ENCODE measurements at places on chromosomes 7 and 10.
A peak's percentile ranks its signal among the peaks of the same experiment; 100 is the strongest.

DNA sequence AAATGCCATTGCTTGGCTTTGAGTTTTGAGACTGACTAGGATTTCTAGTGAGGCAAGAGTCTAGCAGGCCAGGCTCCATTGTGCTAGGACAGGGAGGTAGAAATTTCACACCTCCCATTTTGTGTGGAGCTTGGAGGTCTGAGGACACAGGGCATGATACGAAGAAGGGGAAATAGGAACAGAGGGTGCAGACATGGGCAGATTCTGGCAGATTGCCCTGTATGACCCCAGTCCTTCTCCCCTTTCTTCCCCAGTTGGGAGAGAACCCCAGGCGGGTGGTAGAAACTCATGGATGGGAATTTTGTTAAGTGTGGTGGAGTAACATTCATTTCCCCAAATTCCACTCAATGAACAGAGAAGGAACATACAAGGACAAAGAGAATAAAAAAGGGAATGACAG, 54.4 kb downstream of the RAMP3 start:
- no peak for DNase-seq

DNA sequence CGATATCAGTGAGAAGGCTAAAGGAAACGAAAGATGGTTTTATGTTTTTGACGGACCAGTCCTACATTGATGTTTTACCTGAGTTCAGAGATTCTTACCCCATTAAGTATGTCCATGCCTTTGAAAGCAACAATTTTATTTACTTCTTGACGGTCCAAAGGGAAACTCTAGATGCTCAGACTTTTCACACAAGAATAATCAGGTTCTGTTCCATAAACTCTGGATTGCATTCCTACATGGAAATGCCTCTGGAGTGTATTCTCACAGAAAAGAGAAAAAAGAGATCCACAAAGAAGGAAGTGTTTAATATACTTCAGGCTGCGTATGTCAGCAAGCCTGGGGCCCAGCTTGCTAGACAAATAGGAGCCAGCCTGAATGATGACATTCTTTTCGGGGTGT, 27.7 kb downstream of the MET start:
- DNase-seq = no peak

GRCh38 chr7:141444961-141445360, 106.2 kb upstream of the AGK start:
- DNase-seq = no peak

- DNase-seq = no peak
These were observed 24.7 kb downstream of the IL2RA start for GRCh38 chr10:6037422-6037821.

GRCh38 chr7:120864141-120864900, 6.4 kb upstream of the TSPAN12 start:
- DNase-seq = no peak

DNA sequence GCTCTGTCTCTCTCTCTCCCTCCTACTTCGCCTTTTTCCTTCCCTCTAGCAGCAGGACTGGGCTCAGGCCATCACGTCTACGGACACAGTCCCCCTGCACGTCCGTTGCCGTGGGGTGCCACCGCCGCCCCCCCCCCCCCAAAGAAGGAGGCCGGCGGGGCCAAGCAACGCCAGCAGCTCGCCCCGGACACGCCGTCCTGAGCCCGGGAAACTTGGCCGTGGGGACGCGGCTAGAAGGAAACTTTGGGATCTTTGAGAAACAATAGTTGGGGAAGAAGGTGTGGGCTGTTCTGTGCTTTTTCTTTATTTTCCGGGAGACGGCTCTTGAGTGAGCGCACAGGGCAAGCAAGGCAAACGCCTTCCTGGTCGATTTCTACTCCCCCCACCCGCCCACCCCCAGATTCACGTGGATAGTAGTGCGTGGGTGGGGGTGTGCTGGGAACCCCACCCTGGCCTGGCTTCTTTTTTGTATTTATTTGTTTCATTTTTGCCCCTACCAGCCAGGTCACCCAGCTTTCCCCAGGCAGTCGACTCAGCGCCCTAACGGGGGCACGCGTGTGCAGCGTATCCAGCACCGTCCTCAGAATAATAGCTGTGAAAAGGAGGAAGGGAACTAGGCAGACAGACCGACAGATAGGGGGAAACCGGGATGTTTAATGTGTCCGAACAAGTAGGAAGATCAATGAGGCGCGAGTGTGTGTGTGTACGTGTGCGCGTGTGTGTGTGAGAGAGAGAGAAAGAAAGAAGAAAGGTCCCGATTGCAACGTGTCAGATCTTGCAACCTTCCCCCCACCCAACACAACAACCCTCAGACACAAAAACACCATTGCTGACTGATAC, 1.4 kb downstream of the MXI1 start:
- peak; percentile 64 for DNase-seq

DNA sequence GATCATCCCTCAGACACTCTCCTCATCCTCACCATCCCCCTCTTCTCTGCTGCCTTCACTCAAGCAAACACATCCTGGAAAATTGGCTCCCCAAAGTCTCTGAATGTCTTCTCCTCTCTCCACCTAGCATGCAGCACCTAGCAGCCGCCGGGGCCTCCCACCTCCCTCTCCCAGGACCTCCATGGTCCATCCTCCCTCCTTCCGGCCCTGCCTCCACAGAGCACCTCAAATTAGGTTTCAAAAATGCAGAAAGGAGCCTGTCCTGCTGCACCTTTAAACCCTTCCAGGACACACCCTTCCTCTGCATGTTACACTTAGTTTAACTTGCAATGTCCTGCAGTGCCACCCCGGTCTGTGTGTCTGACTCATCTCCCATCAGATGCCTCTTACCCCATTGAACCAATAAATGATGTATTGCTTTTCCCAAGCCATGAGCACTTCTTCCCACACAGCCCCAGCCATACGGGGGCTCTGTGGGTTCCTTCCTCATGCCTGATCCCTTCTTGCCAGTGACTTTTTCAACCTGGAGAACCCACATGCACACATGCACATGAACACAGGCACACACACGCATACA, 582.5 kb upstream of the MGMT start:
- no peak for DNase-seq

DNA sequence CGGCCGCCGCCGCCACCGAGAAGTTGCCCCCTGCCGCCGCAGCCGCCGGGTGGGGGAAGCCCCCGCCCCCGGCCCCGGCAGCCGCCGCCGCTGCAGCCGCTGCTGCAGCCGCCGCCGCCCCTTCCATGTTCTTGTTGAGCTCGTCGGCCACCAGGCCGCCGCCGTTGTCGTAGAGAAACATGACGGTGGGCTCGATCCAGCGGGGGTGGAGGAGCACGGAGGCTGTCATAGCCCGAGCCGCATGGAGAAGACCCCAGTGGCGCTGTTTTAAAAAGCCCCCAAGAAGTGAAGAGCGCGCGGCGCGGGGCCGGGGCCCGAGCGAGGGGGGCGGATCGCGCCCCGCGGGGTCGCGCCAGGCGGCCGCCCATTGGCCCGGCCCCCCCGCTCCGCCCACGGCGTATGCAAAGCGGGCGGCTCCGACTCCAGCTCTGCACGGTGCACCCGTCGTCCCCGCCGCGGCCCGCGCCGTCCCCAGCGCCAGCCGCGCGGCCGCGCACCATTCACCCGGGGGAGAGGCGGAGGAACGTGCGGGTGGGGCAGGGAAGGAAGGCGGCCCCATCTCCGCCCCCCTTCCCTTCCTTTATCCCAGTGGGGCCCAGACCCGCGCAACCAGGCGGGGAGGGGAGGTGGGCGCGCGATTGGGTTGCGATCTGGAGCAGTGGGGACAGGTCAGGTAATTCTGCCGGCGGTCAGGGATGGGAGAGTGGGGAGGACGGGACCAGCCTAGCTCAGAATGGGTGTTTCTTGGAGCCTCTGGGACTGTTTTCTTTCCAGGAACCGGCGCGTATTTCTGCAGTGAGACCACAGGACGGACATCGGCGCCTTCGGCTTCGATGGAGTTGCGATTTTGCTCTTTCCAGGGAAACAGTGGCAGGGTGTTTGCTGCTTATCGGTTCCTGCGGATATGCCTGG, at the start of gene HOXA13:
Gene HOXA13 (minus strand): TSS at position 243 of the 912 bp plus-strand sequence. CDS start 14 bp downstream, at position 229.
- DNase-seq = no peak

DNA sequence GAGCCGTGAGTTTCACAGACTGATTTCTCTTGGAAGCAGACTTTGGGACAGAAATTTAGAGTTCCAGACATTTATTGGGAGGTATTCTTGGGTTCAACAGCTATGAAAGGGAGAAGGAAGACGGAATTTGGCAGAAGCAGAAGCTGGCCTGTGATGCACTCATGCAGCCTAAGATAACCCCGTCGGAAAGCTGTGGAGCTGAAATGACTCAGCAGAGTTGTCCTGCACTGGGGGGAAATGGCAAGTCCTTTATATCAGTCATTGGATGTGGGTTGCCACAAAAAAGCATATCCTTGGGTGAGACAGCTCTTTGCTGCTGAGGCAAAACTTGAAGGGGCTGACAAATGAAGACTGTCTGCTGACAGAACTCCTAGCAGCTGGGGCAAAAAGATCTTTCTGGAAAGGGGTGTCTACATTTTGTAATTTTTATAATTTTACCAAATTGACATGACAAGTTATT, 11.5 kb upstream of the MICU1 start:
- DNase-seq = peak; percentile 51

DNA sequence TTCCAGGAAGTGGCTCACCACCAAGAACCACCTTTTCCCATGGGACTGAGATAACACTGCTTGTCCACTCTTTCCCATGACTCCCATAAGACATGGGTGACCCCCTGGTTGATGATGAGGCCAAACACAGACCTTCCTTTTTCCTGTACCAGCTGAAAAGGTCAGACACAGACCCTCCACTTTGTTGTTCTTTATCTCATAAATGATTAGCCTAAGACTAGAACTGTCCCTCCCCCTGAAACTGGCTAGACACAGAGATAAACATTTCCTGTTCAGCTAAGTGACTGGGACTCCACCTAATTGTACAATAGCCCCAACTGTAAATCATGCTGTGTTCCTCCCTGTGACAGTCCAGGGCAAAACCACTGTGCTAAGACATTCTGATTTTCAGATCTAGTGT, 8.2 kb upstream of the NRG3 start:
- no peak for DNase-seq

- DNase-seq = no peak
These were observed 84.8 kb upstream of the DIP2C start for GRCh38 chr10:774223-774622.

- DNase-seq = no peak
These were observed 1.5 kb downstream of the PCDH15 start for GRCh38 chr10:54799506-54799905.

DNA sequence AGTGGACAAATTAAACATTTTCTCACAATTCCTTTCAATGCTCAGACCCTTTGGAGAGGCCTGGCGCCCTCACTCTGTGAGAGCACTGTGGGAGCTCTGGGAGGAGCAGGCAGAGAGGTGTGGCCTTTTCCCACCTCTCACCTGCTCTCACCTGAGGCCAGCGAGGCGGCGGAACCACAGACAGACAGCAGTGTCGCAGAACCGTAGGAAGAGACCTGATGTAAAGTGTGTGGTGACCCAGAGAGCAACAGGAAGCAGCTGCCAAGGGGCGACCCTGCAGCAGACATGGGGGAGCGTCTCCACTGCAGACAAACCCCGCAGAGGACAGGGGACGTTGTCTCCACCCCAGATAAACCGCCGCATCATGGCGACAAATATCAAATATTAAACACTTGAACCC, 15.6 kb upstream of the PARP12 start:
- DNase-seq = no peak

DNA sequence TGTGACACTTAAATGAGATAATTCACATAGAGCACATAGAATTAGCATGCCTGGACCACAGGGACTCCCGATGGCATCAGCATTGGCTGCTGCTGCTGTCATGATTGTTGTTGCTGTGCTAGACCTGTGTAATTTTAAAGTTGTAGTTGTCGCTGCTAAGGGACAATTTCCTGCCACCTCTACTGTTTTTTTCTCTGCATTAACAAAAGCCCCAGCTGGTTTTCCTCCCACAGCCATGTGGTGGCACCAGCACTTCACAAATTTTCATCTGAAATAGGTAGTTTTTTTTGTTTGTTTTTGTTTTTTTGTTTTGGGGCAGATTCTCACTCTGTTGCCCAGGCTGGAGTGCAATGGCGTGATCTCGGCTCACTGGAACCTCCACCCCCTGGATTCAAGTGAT, 25.4 kb upstream of the PRXL2A start:
- DNase-seq = peak; percentile 28

DNA sequence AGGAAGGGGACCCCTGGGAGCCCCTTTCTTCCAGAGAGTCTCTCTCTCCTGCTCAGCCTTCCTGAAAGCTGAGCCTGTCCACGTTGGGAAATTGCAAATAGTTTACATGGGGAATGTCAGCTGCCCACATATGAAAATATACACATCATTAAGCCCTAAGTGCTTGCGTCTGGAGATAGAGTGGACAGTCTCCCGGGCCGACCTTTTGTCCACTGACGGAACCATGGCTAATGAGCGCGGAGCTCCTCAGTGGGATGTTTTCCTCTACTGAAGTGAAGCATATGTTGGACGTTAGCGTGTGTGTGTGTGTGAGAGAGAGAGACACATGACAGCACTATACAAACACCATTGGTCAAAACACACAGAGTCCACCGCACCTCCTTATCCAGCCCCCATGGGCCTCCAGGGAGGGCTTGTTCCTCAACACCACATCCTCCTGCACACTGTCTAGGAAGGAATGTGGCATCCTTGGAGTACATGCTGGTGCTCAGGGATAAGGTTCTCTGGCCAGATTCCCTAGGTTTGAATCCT, 128.4 kb downstream of the RGS10 start:
- DNase-seq = peak; percentile 67

GRCh38 chr7:129502708-129503685, 666 bp downstream of the SMKR1 start:
- no peak for DNase-seq

- no peak for DNase-seq
These were observed 563 bp downstream of the MUC17 start for GRCh38 chr7:101020444-101020843.

DNA sequence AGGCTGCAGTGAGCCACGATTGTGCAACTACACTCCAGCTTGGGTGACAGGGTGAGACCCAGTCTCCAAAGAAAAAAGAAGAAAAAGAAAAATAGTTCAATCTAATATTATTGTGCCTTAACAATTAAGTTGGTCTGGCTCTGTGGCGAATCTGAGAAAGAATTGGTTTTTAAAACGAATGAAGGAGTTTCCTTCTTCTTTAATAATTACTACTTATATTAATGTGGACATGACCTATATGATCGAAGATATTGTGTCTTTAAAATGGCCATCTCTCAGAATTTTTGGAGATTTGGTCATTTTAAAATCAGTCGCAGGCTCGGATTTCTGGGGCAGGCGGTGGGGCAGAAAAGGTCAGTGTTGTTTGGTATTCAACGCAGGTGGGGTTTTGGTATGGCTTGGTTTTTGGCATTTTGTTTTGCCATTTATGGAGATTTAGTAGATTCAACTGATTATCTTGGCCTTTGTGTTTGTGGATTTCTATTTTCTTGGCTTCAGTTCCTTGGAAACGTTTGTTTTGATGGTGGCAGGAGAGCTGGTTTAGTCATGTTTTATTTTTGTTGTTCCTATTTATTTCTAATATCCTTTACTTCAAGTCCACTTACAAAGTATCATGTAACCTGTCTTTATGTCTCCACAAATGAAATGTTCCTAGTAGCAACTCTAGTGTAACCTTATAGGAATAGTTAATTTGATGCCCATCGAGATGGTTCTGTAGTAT, 178.8 kb upstream of the MKLN1 start:
- DNase-seq = no peak

DNA sequence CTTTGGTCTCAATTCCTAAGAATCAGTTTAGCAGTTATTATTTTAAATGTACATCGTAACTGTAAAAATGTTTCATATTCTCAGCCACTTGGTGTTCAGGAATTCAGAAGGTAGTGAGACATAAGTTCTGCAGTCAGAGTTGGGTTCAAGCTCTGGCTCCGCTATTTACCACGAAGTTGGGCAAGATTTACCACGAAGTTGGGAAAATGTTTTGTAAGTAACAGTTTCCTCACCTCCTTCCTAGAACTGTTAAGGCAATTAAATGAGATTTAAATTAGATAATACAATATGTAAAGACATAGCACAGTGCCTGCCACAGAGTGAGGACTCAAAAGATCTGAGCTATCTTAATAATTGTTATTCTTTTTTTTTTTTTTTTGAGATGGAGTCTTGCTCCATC, 16.3 kb upstream of the ABLIM1 start:
- DNase-seq = no peak
